Urinary bladder (tissue), 4 donors: ENCODE measurements at places on chromosomes 2 and 18. TPM values are rescaled to one million over a fixed set of nuclear protein-coding genes. Genes with fewer than 3 reads are reported as not detected.
A peak's percentile ranks its signal among the peaks of the same experiment; 100 is the strongest.

The SERPINB12 gene
- not detected for total RNA-seq

DNA sequence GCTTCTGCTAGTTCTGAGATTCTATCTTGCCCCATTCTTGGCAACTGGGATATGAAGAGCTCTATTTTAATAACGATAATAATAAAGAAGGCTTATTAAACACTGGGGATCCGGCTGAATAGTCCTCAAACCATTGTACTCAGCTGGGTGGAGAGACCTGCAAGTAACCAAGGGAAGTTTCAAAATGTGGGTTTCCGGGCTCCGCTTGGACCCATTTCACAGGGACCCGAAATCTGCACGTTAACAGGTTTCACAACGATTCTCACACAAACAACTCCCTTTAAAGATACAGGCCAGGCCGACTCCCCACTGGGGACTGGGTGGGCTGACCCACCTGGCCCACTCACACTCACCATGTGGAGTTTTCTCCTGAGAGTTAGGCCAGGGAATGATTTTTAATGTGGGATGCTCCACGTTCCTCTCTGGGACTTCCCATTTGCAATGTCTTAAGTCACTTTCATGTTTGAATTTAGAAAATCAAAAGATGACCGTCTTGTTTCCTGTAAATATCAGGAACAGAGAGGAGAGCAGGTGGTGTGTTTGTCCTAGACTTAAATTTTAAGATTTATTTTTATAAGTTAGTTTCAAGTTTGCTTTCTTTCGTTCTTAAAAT lies 96.3 kb downstream of the SH3RF3 start:
- DNase-seq: no peak

GRCh38 chr2:183951630-183952029 lies 646.7 kb upstream of the ZNF804A start:
- DNase-seq: no peak

The EMILIN1 gene
- 122 TPM for total RNA-seq

GRCh38 chr18:43534511-43534910 lies 257.2 kb upstream of the SYT4 start:
- no peak for DNase-seq

DNA sequence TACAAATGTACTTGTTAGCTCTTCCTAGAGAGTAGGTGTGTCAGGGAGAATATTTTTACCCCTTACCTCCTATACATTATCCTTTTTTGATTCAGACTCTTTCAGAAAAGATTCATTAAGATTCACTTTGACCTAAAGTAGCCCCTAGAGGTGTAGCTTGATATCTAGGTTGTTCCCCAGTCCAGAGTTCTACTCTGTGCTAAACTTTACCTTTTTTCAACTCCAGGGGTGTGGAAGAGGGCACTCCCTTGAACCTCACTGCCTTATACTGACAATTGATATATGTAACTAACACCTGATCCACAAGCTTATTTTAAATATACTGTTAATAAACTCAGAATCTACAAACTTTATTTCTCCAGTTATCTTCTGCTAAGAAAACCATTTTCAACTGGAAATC lies 30.0 kb downstream of the AFTPH start:
- DNase-seq: no peak

The PAX8 gene
- 0.26 TPM for total RNA-seq

DNA sequence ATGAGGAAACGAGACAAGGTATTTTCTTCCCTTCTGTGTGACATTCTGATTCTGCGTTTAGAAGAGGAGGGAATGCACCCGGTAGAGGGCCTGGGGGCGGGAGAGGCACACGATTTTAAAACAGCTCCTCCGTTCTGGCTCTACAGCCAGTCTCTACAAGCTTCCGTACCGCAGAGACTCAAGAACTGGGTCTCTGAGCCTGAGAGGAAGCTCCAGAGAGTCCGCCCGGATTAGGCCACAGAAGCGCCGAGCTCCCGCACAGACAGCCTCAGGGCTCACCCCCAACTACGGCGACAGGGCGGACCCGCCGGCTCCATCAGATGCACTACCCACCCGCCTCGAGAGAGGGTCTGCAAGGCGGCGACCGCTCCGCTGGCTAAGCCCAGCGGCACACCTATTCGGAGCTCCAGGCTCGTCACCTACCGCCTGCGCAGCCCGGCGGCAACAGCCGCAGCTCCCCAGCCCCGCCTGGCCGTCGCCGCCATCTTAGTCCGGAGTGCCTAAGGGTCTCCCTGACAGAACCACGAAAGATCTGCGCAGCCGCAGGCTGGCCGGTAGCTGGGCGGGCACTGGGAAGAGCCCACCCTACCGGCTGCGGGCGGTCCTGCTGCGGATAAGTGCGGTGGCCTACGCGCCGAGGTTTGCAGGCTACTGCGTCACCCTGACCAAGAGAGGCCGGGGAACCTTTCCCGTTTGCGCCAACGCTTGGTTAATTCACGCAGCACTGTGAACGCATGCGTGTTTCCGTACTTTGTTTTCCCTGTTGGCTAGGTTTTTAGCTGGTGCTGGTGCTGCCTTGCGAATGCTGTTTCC lies at the start of gene NFU1:
NFU1 (minus strand) TSS at position 498 of the 813 bp plus-strand sequence; CDS start at position 485, 13 bp downstream.
- peak; percentile 83 for DNase-seq

GRCh38 chr18:78716022-78716421 lies 263.6 kb upstream of the SALL3 start:
- DNase-seq: no peak

DNA sequence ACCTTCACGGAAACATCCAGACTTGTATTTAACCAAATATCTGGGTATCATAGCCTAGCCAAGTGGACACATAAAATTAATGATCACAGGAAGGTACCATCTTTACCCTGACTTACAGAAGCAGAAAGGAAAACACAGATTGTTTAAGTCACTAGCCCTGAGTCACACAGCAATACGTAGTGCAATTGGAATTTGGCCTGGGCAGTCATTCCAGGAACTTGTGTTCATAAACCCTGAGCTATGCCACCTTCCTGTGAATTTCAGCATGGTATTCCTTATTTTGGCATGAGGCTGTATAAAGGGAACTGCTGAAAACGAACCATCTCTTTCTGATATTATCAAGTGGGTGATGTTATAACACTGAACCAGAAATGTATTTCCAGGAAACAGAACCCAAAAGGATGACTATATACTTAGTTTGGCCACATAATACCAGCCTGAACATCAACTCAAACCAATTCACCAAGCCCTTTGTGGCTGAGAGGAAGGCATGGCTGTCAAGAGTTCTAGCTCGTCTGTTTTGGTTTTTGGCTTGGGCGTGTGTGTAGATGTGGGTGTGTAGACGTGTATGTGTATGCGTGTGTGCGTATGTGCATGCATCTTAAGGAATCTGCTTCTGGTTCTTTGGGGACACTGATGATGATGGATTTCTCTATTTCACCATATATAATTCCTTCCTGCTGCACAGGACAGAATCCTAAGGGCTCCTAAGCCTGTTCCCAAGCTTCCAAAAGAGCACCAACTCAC lies 533.4 kb upstream of the ID2 start:
- DNase-seq: no peak

The PRSS56 gene
- not detected for total RNA-seq

DNA sequence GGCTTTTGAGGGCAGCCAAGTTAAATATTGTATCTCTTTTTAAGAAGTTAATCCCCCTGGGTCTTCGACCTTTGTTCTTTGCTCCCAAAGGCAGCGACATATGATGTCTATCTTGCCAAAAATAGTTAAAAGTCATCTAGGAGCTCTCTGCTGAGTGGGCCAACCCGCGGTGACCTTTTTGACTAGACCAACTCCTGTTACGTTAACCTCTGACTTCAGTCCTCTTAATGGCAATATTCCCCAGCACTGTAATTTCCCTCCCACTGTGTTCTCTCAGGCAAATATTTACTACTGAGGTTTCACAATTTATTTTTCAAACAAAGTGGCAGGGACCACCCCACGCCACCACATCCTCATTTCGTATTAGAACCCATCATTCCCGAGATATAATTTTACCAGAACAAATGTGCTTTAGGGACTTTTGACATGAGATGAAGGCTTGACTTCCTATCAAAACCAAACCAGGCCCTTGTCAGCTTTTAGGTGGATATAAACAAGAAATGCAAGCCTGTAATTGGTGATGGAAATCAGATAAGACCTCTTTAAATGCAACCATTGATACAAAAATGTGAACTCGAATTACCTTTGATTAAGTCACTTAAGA lies 764.7 kb downstream of the SATB2 start:
- DNase-seq: no peak

DNA sequence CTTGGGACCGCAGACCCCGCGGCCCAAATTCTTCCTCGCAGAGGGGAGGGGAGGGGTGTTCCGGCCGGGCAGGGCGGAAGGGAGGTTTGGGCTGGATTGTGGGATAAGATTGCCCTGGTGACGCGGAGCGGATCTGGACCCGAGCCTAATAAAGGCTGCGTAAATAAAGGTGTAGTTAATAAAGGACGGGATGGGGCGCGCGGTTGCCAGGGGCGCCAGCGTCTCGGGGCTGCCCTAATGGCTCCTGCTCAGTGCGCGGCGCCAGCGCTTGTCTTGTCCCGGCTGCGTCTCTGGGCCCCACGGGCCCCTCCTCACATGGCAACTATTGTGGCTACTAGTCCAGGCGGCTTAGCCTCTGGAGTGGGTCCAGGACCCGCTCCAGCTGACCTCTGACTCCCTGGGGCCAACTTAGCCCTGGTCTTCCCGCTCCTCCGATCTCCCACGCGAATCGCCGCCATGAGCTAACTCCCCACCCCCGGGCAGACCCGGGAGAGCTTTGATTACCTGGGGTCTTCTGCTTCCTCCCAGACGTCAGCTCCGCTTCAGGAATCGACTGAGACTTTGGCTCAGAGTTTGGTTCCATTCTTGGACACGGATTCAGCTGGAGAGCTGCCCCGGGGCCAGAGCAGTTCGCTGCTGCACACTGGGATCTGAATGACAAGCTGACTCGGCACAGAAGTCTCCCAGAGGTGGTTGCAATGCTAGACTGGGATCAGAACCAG lies 36.5 kb downstream of the SLC25A52 start:
- DNase-seq: no peak

The ATG4B gene
- 31.5 TPM for total RNA-seq

- DNase-seq: no peak
Observed at GRCh38 chr2:160405077-160405867, 88.3 kb downstream of the RBMS1 start.

DNA sequence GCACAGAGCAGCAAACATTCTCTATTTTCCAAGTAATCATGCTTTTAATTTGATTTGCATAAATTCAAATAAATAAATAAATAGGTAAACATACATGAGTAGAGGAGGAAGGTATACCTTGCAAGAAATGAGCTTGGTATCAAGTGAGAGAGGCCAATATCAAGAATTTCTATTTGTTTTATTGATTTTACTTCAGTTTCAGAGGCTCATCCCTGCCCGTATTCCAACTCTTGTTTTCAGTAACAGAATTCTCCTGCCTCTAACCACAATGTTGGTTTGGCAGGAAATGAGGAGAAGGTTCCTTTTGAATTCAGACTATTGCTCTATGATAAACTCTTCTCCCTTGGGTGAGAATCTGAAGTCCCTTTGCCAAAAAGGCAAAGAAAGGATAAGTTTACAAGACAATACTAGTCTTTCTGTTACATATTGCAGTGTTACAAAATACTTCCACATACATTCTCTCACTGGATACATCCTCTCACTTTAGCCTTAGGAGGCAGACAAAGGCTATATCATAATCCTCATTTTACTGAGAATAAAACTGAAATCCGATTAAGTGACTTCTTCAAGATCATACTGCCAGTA lies 68.3 kb upstream of the ZNF397 start:
- DNase-seq: no peak

DNA sequence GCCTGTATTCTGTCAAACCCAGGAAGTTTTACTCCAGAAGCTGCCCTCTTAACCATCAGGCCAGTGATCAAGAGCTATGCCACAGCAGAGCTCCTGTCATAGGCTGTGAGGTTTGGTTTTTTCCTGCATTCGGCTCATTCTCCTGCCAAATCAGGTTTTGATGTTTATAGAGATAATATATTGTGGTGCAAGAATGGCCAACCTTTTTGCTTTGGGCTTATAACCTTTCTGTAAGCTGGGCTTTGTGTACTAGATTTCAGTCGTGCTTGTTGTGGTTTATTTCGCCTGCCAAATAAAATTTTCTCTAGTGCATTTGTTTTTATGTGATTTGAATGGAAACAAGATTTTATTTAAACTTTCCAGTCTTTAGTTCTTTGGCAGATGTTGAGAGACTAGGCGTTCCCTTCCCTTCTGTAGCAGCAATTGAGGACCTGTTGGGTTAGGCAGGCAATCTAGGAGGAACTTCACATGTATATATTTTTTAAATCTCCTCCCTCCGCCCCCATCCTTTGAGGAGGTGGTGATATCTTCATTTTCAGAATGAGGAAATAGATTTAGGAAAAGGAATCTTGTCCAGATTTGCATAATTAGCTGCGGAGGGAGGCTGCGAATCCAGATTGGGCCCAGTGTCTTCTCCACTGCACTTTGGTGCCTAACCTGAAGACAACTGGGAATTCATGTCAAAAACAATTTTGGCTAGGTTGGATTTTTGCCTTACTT lies 2.6 kb downstream of the KDM3A start:
- no peak for DNase-seq

GRCh38 chr2:170086751-170087412 lies 91.1 kb upstream of the MYO3B start:
- no peak for DNase-seq

The AP1S3 gene
- 10.0 TPM for total RNA-seq

- DNase-seq: no peak
Observed at GRCh38 chr2:151637271-151637781, 97.0 kb downstream of the NEB start.

DNA sequence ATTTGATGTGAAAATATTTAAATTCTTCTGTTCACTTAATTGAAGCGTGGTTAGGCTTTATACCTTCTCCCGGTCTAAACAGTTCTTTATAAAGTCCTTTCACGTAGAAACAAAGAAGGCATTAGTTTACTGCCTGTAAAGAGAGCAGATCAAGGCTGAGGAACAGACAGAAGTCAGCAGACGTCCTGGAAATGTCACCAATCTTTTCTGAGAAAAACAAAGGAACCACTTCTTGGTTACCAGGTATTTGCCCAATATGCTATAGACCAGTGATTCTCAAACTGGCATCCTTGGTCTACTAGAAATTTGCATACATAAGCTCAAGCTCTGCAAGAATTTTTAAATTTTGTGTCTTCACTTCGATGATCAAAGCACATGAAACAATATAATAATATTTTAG lies 89.2 kb upstream of the STK17B start:
- no peak for DNase-seq

GRCh38 chr2:107932979-107933378 lies 53.3 kb upstream of the SLC5A7 start:
- peak; percentile 42 for DNase-seq

- no peak for DNase-seq
Observed at GRCh38 chr2:201900362-201900761, 94.0 kb downstream of the CDK15 start.

The MBD5 gene
- 134 TPM for total RNA-seq

DNA sequence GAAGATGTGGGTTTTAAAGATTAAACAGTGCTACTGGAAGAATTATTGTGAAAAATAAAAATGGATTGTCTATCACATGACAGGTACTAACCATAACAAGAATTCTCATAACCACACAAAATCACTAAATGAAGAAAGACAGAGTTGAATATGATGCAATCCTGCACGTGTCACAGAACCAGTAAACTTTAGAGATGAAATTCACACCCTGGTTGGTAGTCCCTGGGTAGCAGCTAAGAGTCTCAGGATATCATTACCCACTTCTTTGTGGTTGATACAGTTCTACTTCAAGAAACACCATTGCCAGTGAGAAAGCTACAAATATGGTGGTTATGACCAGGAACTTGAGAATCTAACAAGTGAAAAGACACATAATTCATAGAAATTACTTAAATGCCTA lies 450.2 kb downstream of the ERBB4 start:
- no peak for DNase-seq

GRCh38 chr2:88658326-88658725 lies 31.1 kb upstream of the EIF2AK3 start:
- no peak for DNase-seq

GRCh38 chr2:69624611-69625010 lies 18.9 kb downstream of the AAK1 start:
- DNase-seq: no peak

- no peak for DNase-seq
Observed at GRCh38 chr18:77056344-77057005, 76.1 kb downstream of the MBP start.
